ENCODE measurements at places on chromosomes 7 and 10.
A peak's percentile ranks its signal among the peaks of the same experiment; 100 is the strongest.

DNA sequence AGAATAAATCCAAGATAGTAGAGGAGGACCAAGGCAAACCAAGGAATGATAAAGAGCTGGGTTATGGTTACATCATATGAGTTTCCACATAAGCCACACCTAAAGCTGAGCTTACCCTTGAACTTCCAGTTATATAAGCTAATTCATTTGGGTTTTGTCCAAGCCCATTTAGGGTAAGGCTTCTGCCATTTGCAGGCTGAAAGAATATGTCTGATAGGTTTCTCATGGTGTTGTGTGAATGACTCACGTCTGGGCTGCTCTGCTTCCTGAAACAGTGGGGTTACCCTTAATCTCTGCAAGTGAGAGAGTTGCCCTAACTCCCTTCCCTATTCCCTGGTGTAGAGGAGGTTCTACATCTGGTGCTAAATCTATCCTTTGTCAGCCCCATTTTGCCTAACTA lies 60.8 kb downstream of the PTTG1IP2 start:
- peak; percentile 92 for DNase-seq

- peak; percentile 62 for DNase-seq
These were observed at the start of gene USP6NL for GRCh38 chr10:11611248-11612020. USP6NL (minus strand) TSS chr10:11611650; CDS start chr10:11597634, 14,016 bp downstream.

DNA sequence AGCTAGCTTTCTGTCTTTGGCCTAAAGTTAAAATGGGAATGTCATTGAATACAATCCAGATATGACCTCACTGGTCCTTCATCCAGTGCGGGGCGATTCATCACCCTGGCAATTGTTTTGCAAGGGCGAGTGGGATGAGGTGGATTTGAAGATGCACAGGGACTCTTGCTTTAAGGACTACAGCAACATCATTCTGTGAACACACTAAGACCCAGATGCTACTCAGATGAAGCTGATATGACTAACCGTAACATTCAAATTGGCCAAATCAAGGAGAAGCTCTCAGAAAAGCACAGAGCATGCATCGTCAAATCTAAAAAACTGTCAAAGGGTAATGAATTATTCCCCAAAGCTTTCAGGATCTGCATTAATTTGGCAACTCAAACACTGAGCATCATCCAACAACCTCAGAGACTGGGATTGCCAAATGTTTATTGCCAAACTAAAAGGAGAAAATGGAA lies 12.8 kb downstream of the CPA1 start:
- peak; percentile 10 for DNase-seq

DNA sequence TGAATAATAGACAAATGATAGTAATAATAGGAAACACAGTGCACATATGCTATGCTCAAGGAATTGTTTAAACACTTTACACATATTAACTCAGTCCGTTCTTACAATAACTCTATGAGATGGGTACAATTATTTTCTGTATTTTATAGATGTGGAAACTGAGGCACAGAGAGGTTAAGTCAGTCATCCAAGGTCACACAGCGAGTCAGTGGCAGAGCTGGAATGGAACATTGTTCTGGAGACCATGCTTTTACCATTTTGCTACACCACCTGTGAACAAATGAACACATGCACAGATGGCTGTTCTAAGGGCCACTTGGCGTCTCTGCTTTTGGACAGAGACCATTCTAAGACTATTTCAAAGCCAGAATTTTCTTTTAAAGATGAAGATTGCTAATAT lies 26.9 kb upstream of the MTPN start:
- DNase-seq: no peak

DNA sequence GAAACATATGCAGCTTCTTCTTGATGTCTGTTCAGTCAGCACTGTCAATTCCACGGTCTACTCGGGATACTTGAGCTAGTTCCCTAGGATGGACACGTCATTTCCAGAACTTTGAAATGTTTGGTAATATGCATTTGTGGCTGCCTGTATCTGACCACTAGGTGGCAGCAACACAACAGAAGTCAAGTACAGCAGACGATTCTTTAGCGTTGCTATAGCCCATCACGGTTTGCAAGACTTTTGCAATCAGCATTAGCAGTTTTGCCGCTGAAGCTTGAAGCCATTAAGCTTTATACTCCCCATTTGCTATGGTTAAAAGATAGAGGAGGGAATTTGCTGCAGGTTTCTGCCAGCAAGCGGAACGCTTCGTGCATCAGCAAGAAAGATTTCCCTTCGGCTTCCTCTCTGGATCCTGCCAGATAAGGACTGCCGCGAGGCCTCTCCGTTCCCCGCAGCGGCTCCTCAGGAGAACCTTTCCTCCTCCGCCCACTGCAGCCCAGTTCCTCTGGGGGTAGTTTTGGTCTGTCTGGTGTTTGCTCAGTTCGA lies 63.5 kb downstream of the ABCC2 start:
- peak; percentile 92 for DNase-seq

- DNase-seq: no peak
These were observed 50.9 kb downstream of the CREB3L2 start for GRCh38 chr7:137950967-137951366.

DNA sequence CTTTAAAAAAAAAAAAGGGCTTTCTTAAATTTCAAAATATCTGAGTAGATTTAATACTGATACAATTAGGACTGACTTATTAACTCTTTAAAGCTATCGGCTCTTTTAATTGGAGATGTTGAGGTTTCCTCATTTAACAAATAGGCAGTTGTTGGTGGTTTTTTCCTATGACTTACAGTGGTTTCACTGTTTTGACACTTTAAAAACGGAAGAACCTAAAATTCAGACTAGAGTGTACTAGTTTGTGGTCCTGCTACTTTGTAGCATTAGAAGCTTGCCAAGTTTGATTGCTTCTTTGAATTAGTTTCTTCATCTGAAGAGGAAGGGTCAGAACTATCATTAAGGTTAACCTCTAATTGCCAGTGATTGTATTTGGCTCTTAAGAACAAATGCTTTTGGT lies 27.7 kb downstream of the CUL1 start:
- no peak for DNase-seq

DNA sequence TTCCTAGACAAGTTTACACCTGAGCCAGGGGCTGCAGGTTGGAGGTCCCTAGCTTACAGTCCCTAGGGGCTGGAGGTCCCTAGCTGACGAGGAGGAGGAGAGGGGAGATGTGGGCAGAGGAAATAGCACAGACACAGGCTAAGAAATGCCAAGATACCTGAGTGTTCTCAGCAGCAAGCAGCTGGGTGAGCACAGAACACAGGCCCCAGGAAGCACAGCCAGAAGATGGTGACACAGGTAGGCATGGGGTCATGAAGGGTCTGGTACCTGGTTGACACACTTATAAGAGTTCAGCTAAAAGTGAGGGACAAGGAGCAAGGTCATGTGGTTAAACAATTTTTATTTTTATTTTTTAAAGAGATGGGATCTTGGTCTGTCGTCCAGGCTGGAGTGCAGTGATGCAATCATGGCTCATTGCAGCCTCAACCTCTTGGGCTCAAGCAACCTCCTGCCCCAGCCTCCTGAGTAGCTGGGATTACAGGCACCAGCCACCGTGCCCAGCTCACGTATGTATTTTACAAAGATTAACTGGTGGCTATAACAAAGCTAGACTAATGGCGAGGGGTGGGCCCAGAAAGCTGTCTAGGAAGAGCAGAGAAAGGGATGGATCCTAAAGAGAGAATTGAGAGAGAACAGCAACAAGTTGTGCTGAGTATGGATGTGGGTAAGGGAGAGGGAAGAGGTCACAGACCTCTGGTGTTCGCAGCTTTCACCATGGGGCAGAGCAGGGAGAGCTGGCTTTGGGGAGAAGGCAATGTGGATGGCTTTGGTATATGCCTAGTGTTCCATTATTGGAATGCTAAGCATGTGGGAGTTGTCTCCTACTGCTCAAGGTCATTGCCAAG lies 140.3 kb upstream of the KLF14 start:
- no peak for DNase-seq

DNA sequence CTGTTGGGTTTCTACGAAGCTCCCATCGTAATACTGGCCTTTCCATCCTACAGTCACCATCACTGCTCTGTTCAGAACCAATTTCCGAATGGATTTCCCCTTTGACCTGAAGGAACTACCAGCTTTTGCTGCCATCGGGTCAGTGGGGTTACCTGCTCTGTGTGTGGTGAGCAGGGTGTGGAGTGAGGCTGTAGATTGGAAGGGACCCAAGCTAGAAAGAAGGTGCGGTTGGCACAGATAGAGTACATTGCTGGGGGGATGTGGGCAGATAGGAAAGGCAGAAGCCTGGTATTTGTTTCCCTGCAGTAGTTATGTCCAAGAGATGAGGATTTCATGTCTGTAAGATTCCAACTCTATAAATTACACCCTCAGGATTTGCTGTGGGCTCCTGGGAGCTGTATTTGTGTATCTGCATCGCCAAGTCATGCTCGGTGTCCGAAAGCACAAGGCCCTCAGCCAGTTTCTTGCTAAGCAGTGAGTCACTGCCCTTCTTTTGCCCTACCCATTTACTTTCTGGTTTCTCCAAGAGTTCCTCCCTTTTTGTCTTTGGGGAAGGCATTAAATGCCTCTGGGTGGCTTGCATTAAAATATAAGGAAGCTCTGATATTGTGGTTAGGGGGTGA lies 15.4 kb downstream of the CLCN1 start:
- peak; percentile 91 for DNase-seq

DNA sequence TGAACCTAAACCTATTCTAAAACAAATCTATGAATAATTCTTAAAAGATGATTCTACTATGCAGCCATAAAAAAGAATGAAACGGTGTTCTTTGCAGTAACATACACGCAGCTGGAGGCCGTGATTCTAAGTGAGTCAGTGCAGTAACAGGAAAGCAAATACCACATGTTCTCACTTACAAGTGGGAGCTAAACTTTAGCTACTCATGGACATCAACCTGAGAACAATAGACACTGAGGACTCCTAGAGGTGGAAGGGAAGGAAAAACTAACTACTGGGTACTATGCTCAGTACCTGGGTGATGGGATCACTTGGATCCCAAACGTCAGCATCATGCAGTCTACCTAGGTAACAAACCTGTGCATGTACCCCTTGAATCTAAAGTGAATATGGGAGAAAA lies 575.0 kb upstream of the MGMT start:
- no peak for DNase-seq

DNA sequence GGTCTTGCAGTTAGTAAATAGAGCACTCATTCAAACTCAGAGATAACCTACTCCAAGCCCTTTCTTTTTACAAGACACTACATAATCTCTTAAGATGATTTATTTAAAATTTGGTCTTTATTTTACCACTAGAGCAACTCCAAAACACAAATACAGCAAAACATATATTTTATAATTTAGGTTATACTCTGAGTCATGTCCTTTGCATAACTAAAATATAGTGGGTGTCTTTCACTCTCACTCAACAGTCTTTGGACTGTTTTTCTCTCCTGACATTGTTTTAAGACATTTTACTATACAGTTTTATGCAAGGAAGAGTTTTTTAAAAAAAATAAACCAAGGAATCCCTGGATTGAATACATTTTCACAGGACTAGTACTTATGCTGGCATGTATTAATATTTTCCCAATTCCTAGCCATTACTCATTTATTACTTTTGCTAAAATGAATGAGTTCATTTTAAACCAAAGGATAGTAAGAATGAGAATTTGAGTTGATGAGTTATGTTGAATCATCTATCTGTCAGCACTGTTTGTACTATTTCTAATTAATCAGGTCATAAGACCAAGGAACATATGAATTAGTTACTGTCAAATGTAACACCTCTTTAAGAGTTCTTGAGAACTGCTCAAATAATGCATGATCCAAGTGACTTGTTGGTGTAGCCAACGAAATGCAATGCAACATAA lies 303.1 kb upstream of the FZD1 start:
- DNase-seq: peak; percentile 87

- peak; percentile 10 for DNase-seq
These were observed 179.4 kb downstream of the PIP4K2A start for GRCh38 chr10:22534849-22535604.

DNA sequence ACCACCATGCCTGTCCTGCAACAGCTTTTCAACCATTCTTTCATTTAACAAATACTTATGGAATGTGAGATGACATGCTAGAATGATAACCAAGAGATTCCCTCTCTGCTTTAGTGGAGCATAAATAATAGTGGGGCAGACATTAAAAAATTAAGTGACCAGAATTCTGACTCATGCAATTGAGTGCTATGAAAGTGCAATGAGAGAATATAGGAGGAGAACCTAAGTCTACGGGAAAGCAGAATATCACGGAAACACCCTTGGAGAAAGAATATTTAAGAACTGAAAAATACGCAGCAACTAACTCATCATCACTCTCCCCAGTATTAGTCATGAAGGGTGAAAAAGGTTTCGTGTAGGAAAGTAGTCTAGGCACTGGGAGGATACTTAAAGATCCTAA lies 7.1 kb downstream of the KIF5B start:
- no peak for DNase-seq

- DNase-seq: peak; percentile 82
These were observed 1382.0 kb upstream of the CELF2 start for GRCh38 chr10:9635691-9636090.

- DNase-seq: no peak
These were observed 5.2 kb downstream of the NAMPT start for GRCh38 chr7:106279425-106280197.

- DNase-seq: no peak
These were observed 14.5 kb downstream of the SRGN start for GRCh38 chr10:69102440-69102839.

DNA sequence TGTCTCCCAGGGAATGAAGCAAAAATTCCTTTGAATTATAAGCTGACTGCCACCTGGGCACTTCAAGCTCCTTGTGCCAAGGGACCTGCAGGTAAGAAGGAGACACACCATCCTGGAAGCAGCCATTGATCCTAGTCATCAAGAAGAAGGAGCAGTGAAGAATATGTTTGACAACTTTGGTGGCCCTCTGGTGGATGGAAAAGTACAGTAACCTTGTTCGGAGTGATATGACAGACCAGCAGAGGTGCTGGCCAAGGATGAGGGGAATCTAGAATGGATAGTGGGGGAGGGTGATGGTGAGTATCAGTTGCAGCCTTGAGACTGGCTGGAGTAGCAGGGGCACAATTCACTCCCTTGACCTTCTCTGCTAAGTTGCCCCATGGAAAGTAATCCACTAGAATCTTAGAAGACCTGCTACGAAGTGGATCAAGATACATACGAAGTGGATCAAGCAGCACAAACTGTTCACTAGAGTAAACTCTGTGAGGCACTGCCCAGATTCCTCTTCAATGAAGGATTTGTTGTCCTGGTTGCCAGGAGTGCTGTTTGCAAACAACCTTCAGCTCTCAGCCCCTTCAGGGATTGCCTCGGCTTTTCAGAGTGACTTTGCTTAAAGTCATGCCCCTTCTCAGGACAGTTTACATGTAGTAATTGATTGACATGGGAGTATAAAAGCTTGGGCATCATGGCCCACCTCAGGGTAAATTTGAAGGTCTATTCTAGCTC lies 44.8 kb upstream of the ORC5 start:
- DNase-seq: no peak

DNA sequence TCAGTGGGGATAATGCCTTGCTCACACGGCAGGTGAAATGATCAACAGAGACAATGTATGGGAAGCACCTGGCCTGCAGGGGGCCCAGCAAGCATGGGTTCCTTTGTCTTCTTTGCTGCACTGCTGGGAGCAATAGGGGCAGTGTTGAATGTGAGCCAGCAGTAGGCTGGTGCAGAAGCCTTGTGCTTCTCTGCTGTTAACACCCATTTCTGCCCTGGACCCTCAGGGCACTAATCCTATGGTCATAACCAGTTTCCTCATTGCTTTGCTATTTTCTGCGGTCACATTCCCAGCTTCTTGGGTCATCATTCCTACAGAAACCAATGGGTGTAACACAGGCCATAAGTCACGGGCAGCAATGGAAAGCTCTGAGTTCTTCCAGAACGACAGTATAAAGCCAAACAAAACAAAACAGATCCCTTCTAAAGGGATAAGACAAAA lies 10.9 kb upstream of the LGI1 start:
- DNase-seq: peak; percentile 77
